ENCODE measurements at places on chromosomes 2 and 18. TPM values are rescaled to one million over a fixed set of nuclear protein-coding genes. Genes with fewer than 3 reads are reported as not detected.
A peak's percentile ranks its signal among the peaks of the same experiment; 100 is the strongest.

- no peak overlapping the region for H3K27ac ChIP-seq
- no peaks in the 10 kb centered on the region for H3K4me1 ChIP-seq
- no peaks in the 10 kb centered on the region for H3K27me3 ChIP-seq
- no peak overlapping the region for H3K4me3 ChIP-seq
- H3K36me3 ChIP-seq: peaks cover 12% of the 10 kb centered on the region
- no peak for DNase-seq
Measured at GRCh38 chr2:212173756-212174510, 364.7 kb downstream of the ERBB4 start.

DNA sequence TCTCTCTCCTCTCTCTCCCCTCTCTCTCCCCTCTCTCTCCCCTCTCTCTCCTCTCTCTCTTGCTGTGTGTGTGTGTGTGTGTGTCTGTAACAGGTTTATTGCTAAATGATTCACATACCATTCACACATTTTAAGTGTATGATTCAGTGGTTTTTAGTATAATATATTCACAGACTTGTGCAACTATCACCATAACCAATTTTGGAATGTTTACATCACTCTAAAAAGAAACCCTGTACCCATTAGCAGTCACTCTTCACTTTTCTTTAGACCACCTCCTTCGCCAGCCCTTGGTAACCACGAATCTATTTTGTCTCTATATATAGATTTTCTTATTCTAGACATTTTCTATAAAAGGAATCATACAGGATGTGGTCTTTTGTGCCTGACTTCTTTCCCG lies 11.4 kb downstream of the THNSL2 start:
- no peak for DNase-seq
- no peak overlapping the region for H3K27ac ChIP-seq
- H3K4me3 ChIP-seq: no peak overlapping the region
- H3K36me3 ChIP-seq: no peaks in the 10 kb centered on the region
- no peaks in the 10 kb centered on the region for H3K4me1 ChIP-seq

The GPR39 gene
- total RNA-seq: 0.50 TPM

The APOB gene
- 0.26 TPM for total RNA-seq

- no peak overlapping the region for H3K27ac ChIP-seq
- no peak overlapping the region for H3K4me3 ChIP-seq
- H3K27me3 ChIP-seq: no peaks in the 10 kb centered on the region
- no peaks in the 10 kb centered on the region for H3K36me3 ChIP-seq
Measured at GRCh38 chr2:71613953-71614925, 160.9 kb downstream of the DYSF start.

DNA sequence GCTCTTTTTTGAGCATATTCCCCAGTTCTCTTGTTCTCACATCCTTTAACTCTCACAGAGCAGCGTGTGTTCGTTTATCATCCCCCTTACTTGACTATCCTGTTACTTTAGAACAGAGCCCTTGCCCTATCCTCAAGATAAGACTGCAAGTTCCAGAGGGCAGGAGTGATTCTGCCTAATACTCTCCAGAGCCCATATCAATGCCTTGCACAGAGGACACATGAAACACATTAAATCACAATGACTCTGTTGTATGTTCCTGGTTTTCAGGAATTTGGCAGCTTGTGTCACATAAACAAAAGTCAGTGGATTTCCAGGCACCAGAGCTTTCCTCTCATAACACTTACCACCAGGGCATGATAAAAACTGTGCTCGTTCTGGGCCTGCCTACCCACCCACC lies 156.7 kb downstream of the RNF144A start:
- no peaks in the 10 kb centered on the region for H3K27me3 ChIP-seq
- peaks cover 4% of the 10 kb centered on the region for H3K36me3 ChIP-seq
- DNase-seq: no peak
- no peak overlapping the region for H3K27ac ChIP-seq

GRCh38 chr18:67467188-67467587 lies 49.3 kb downstream of the DSEL start:
- no peak overlapping the region for H3K27ac ChIP-seq
- no peaks in the 10 kb centered on the region for H3K4me1 ChIP-seq
- no peak overlapping the region for H3K4me3 ChIP-seq
- H3K36me3 ChIP-seq: no peaks in the 10 kb centered on the region
- H3K27me3 ChIP-seq: no peaks in the 10 kb centered on the region

DNA sequence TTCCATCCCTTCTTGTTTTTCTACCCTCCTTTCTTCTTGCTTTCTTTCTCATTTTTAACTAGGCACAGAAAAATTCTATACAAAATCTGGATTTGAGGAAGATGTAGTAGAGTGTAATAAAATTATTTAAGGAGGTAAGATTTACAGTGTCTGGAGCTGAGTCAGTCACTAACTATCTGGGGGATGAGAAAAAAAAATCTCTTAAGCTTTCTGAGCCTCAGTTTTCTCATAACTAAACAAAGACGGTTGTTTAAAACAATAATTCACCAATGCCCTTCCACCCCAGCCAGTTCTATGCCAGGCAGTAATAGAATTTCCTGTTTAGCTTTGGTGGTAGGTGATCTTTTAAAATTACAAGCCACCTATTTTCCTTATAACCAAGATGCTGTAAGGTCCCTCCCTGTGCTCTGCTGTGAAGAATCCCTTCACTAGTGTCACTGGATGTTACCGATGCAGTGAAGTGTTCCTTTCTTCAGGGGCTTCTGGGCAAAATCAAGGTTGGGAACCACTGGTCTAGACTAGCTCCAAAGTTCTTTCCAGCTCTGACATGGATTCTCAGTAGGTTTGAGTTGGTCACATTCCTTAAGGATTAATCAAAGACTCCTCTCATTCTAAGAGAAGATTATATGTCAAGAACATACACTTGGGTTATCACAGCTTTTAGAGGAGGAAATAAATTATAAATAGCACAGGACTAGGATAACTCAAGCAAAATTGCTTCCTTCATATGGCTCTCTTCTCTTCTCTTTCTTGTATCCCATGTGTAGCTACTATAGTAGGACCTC lies 289.0 kb downstream of the CDH2 start:
- no peaks in the 10 kb centered on the region for H3K27me3 ChIP-seq
- no peak for DNase-seq
- no peak overlapping the region for H3K4me3 ChIP-seq
- H3K27ac ChIP-seq: no peak overlapping the region

DNA sequence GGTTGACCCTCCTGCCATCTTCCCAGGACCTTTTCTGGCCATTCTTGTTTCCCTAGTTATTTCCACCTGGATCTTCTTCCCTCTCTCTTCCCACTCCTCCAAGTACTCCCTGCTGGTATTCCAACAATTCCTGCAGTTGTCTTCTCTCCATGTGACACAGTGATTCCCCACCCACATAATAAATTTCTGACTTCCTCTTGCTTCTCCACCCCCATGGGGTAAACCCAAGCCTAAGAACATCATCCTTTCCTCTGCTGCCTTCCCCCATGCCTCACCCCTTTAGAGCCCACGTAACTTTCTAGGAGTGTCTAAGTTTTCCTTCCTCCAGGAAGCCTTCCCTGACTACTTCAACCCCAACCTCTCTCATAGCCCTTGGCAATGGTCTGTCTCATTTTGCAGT lies 72.6 kb downstream of the CELF4 start:
- H3K27ac ChIP-seq: no peak overlapping the region

DNA sequence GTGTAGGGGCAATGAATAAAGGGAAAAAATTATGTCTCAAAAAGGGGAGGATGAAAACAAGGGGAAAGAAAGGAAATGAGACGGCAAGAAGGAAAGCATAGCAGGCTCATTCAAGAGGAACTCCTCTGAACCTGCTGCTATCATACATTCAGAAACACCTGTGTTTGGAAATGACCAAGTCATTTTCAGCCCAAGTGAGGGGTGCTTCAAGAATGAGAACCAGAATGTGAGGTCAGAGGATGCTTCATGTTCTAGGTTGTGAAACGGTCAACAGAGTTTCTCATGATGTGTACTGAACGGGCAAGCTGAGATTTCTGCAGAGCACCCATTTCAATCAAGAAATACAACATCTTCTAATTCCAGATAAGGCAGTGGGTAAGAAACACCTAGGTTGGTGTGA lies 1367.2 kb upstream of the CELF4 start:
- H3K27me3 ChIP-seq: no peaks in the 10 kb centered on the region
- H3K4me3 ChIP-seq: no peak overlapping the region
- no peak overlapping the region for H3K27ac ChIP-seq
- peaks cover 3% of the 10 kb centered on the region for H3K4me1 ChIP-seq
- H3K36me3 ChIP-seq: peaks cover 19% of the 10 kb centered on the region
- DNase-seq: no peak

DNA sequence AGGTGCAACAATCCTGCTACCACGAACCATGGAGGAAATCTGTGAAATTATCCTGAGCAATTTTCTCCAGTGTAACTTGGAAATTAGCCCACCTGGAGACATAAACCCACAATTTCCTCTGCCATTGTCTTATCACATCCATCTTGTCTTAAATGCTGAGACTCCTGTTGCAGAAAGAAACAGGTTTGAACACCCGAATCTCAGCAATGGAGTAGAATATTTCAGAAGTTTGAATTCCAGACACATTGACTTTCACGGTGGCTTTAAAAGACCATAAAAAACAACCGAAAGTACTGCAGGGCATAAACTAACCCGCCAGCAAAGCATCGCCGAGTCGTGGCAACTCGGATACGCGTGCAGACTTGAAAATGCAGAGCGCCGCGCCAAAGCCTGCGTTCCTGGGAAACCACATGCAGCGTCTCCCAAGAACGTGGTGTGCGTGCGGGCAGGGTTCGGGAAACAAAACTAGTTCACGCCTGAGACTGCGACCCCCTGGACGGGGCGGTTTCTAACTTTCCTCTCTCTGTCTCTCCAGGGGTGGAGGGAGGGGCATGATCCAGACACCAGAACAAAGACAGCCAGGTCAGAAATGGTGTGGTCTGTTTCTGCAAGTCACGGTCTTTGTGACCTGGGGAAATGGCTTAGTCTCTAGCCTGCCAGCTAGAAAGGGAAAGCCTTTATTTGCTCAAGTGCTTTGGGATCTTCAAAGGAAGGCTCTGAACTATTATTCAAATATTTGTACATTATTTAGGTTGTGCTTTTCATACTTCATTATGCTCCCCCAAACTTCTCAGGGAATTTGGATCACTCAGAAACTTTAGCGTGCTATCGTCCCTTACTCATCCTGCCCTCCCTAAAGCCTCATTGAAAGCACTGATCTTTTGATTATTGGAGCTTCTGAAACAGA lies 26.9 kb upstream of the KCTD1 start:
- peak; percentile 70 for DNase-seq
- H3K27ac ChIP-seq: no peak overlapping the region
- no peaks in the 10 kb centered on the region for H3K36me3 ChIP-seq
- peak overlapping the region; percentile 61 for H3K4me3 ChIP-seq

DNA sequence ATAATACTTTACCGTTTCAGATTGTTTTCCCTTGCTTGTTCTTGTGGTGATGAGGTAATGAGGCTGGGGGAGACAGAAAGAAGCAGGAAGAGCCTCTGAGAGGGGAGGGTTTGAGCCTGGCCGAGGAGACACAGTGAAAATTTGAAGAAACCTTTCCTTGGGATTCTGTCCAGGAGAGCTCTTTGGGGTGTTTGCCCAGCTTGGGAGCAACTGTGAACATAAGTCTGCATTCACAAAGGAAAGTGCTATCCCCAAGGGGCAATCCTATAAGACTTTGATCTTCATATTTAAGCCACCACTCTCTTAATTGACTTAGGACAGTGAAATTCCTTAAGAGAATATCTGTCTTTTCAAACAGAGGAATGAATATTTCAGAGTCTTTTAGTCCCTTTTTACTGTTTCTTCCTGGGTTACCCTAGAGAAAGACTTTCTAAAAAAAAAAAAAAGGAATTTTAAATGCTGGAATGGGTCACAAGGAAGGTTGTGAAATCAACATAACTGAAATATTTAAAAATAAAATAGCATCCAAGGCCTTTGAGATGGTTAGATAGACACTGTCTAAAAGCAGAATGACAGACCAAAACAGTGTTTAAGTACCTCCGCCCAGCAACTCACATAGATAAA lies 52.5 kb upstream of the STAM2 start:
- no peaks in the 10 kb centered on the region for H3K36me3 ChIP-seq
- no peaks in the 10 kb centered on the region for H3K4me1 ChIP-seq
- no peak overlapping the region for H3K4me3 ChIP-seq
- no peak overlapping the region for H3K27ac ChIP-seq
- H3K27me3 ChIP-seq: no peaks in the 10 kb centered on the region

The ANO7 gene
- 5.2 TPM for total RNA-seq

The SPIRE1 gene
- total RNA-seq: 16.6 TPM

The COLEC11 gene
- not detected for total RNA-seq

- H3K4me3 ChIP-seq: no peak overlapping the region
- peaks cover 8% of the 10 kb centered on the region for H3K4me1 ChIP-seq
- DNase-seq: peak; percentile 39
- no peaks in the 10 kb centered on the region for H3K36me3 ChIP-seq
Measured at GRCh38 chr2:217478831-217479455, 523.9 kb downstream of the TNS1 start.

GRCh38 chr2:11742702-11743357 lies 3.6 kb upstream of the LPIN1 start:
- H3K27me3 ChIP-seq: no peaks in the 10 kb centered on the region
- peaks cover 9% of the 10 kb centered on the region for H3K4me1 ChIP-seq
